ENCODE measurements at places on chromosomes 7 and 10.

- no peak for DNase-seq
These were observed 5.5 kb downstream of the DNTT start for GRCh38 chr10:96309628-96310320.

- DNase-seq: no peak
These were observed 58.6 kb upstream of the PRSS1 start for GRCh38 chr7:142690554-142691182.

DNA sequence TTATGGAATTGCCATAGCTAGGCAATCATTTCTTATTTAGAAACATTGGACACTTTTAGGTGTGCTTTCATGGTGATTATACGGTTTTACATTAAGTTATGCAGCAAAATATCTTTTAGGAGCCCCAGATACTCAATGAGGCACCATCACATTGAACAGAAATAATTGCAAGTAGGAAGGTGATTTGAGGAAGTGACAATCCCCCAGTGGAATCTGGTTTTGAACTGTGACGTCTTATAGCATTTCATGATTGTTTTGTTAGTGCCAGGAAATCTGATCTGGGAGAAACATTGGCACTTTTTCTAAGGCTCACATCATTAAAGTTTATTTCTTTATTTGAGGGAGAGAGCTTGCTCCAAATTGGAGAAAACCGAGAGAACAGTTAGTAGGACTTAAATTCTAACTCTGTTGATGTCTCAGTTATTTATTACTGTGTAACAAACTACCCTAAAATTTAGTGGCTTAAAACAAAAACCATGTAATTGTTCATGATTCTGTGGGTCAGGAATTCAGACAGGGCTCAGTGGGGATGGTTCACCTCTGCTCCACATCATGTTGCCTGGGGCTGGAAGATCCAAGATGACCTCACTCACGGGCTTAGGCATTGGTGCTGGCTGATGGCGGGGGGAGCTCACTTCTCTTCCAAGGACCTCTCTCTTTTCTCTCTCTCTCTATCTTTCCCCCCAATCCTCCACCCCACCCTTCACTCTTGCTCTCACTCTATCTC is 78.2 kb upstream of the STEAP1B start:
- no peak for DNase-seq

DNA sequence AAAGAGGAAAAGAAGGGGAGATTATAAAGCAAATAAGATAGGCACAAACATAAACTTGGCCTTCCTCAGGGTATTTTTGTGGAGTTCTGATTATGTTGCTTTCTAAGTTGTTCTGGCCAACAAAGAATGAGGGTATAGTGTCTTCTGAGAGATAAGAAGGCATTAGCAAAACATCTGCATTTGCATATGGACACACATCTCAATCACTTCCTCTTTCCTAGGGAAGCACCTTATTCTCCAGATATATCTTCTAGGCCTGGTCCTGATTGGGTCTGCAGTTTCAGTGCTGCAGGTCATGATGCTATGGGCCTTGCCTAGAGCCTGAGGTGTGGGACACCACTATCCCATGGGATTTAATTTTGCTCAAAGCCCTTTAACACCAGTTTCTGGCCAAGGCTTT is 308.8 kb upstream of the PHYHIPL start:
- DNase-seq: no peak

DNA sequence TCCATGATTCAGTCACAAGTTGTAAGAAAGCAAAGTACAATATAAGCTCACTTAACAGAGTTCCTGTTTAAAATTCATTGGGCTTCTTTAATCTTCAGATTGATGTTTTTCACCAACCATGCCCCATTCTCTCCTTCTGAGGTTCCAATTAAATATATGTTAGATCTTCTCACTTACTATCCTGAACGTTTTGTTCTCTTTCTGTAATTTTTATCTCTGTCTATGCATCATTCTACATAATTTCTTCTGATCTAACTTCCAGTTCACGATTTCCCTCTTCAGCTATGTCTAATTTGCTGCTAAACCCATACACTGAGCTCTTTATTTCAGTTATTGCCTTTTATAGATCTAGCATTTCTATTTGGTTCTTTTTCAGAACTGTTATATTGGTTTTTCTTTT is 28.0 kb upstream of the SPOCK2 start:
- DNase-seq: no peak
